ENCODE measurements at places on chromosomes 5 and 9. TPM values are rescaled to one million over a fixed set of nuclear protein-coding genes. Genes with fewer than 3 reads are reported as not detected.

Gene DIAPH1
- total RNA-seq: 17.2 TPM

Gene LCN12
- total RNA-seq: not detected

Gene PCDHGB4
- total RNA-seq: 18.3 TPM

Gene FYB1
- total RNA-seq: under 0.01 TPM

Gene LCP2
- total RNA-seq: not detected

Gene FSD1L
- 6.1 TPM for total RNA-seq

Gene TRUB2
- total RNA-seq: 22.6 TPM

Gene CTNNA1
- total RNA-seq: 421 TPM

Gene CDO1
- 6.9 TPM for total RNA-seq

Gene SPATA31D4
- total RNA-seq: not detected

All from fibroblast of lung (primary cell).